ENCODE measurements at places on chromosomes 2 and 18.

- peak; percentile 68 for DNase-seq
Measured at GRCh38 chr2:165573534-165574461, 104.3 kb downstream of the CSRNP3 start.

GRCh38 chr2:104577143-104577542 lies 276.8 kb upstream of the POU3F3 start:
- DNase-seq = no peak

DNA sequence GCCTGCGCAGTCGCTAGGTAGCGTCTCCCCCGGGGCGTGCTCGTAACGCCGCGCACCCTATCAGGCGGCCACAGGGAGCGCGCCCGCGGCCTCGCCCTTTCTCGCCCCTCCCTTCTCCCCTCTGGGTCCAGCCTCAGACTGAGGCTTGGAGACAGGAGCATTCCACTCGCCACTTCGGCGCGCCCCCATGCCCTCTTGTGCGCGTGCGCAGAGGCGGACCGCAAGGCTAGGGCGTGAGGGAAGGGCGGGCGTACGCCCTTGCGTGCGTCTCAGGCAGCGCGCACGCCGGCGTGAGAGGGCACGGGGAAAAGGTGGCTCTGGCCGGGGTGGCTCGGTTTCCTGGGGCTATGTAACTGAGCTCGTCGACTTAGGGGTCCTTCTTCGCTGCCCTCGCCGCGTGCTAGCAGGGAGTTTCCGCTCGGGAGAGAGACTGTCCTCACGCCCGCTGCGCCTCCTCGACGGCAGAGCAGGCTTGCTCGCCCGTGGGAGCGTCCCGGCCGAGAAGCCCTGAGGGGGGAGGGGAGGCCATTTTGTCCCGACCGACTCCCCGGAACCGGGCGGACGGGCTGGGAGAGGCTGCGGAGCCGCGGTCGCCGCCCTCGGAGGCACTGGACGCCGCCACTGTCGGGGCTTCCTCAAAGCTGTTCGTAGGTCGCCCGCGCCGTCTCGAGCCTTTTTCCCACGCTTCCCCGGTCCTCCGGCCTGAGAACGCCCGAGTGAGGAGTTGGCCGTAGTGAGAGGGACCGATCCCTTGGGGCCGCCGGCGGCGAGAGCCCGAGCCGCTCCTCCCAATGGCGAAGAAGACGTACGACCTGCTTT lies at the start of gene RAB10:
RAB10 (plus strand) TSS at position 267 of the 819 bp plus-strand sequence; CDS start at position 792, 525 bp downstream.
- peak; percentile 99 for DNase-seq

- DNase-seq = no peak
Measured at GRCh38 chr2:172179045-172179701, 76.5 kb upstream of the DLX2 start.

GRCh38 chr2:141906678-141907077 lies 224.1 kb downstream of the LRP1B start:
- no peak for DNase-seq

DNA sequence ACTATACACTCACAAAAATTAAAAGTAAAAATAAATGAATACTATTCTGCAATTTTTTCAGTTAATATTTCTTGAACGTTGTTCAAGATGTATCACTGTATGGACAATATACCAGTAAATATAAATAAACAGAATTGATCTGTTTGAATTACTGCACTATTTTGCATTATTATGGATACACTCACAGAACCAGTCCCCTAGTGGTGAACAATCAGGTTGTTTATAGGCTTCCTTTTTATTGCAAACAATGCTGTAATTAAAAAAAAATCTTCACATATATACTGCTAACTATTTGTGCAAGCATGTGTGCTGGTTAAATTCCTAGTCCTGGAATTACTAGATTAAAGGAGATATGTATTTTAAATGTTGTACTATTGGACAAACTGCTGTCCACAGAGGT lies 306.0 kb downstream of the FBXO15 start:
- no peak for DNase-seq

- DNase-seq = no peak
Measured at GRCh38 chr2:29502460-29502911, 387.3 kb downstream of the CLIP4 start.

DNA sequence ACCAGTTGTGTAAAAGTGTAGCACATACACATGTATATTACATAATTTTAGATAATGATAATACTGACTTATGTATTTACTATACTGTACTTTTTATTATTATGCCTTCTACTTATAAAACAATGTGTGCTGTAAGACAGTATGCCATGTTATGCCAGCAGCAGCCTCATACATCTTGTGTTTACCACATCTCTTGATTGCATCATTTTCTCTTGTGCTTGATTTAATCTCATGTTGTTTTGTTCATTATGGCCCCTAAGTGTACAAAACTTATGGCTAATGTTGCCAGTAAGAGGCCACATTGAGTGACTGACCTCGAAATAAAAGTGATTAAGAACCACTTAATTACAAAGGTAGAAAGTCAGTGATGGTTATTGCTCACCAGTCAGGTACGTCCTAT lies 128.0 kb upstream of the SP5 start:
- no peak for DNase-seq

- no peak for DNase-seq
Measured at GRCh38 chr18:57003342-57003741, 143.5 kb upstream of the BOD1L2 start.

- no peak for DNase-seq
Measured at GRCh38 chr2:109633284-109633961, 19.3 kb downstream of the SOWAHC start.

DNA sequence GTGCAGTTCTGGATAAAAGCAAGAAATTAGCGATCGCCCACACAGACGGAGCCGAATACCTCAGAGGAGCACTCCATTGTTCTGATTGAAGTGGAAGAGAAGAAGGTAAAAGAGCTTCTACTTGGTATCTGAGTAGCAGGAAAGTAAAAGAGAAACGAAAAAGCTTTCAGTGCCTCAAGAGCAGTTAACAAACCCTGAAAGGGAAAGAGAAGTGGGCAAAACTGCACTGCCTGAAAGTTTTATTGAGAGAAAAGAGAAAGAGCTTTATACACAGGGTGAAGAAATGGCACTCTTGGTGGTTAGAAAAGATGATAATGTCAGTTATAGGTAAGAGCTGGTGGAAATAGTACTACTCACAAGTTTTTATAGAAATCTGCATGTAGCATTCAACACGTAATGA lies 192.8 kb downstream of the CDCA7 start:
- no peak for DNase-seq

- peak; percentile 62 for DNase-seq
Measured at GRCh38 chr2:201432621-201433393, 18.5 kb downstream of the TRAK2 start.

GRCh38 chr2:191231995-191232394 lies 13.2 kb upstream of the MYO1B start:
- DNase-seq = peak; percentile 83

DNA sequence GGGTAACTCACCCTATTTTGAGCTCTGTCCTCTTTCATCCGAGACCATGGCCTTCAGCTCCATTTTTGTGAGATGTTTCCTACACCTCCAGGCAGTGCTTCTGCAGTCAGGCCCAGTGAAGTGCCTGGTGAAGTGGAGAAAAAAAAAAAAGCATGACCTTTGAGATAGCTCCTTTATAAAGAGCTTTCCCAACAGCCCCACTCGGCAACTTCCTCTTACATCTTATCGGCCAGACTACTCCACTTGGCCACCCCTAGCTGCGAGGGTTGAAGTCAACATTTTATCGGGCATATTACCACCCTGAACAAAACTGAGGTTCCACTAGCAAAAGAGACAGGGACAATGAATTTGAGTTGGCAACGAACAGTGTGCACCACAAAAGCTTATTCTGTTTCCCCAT lies 124.8 kb upstream of the RNF152 start:
- DNase-seq = no peak

- no peak for DNase-seq
Measured at GRCh38 chr2:66781804-66782203, 346.9 kb downstream of the MEIS1 start.

DNA sequence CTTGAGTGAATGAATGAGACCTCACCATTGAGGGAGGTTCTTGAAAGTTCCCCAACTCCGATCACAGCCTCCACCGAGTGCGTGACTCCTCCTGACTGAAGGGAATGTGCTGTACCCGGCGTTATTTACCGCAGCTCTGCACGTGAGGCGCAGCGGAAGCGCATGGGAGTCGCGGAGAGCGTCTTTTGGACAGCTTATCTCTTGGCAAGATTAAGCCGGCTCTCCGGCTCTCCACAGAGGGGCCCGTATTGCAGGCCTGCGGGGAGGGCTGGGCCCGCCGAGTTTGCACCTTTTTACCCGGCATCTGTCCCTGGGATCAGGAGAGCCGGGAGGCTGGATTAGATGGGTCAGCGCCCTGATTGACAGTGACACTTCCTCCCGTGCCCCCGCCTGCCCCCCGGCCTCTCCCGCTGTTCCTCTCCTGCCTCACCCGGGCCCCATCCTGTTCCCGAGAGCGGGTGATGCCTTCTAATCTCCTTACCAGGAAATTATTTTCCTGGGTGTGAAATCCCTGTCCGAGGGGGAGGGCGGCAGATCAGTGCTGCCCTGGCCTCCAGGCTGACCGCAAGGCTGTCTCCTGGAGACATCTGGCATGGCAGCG lies 176.3 kb downstream of the INHBB start:
- peak; percentile 74 for DNase-seq

DNA sequence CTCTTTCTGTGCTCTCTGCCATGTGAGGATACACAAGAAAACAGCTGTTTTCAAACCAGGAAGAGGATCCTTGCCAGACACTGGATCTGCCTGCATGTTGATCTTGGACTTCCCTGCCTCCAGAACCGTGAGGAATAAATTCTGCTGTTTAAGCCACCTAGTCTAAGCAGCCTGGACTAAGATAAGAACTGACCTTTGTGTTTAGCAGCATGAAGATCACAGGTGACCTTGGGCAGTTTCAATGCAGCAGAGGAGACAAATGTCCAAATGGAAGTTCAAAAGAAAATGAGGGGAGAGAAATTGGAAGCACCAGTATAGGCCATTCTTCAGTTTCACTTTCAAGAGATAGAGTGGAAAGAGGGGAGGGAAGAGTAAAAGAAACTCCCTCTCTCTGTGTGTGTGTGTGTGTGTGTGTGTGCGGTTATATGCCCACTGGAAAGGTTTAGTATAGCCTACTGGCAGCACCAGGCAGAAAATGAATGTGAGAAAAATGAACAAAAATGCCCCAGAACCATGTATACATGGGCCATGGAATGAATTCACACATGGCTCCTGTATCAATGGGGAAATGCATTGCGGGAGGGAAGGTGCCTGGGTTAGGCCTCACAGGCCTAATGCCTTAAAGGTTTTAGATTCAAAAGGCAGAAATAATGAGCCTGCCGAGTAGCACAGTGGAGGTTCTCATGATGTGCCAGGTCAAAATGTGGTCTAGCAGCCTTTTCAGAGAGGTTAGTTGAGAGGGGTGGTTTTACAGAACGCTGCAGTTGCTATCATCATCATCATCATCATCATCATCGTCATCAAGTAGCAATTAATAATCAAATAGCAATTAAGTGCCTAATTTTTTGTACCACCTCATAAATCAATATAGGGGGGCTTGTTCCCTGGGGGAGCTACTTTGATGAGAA lies 1.1 kb upstream of the CERS6 start:
- no peak for DNase-seq

GRCh38 chr18:74328206-74328605 lies 12.6 kb downstream of the C18orf63 start:
- DNase-seq = no peak

GRCh38 chr18:34971313-34971712 lies 69.9 kb upstream of the MAPRE2 start:
- no peak for DNase-seq

GRCh38 chr2:131056204-131056931 lies 36.9 kb downstream of the FAM168B start:
- no peak for DNase-seq

DNA sequence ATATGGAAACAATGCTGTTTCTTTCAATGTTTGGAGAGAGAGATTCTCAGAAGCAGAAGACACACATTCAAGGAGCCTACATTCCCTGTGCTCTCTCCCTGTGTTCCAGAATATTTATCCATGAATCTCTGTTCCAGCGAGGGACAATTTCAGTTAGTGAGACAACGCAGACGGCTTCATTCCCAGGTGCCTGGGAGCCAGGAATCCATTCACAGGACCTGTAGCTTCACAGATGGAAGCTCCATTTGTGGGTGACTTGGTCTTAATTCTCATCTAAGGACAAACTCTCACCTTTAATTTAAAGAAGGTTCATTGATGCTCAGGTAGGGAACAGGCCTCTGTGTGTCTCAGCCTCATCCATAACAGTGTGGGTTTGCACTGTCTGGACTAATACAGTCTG lies 1156.6 kb downstream of the RPIA start:
- no peak for DNase-seq

DNA sequence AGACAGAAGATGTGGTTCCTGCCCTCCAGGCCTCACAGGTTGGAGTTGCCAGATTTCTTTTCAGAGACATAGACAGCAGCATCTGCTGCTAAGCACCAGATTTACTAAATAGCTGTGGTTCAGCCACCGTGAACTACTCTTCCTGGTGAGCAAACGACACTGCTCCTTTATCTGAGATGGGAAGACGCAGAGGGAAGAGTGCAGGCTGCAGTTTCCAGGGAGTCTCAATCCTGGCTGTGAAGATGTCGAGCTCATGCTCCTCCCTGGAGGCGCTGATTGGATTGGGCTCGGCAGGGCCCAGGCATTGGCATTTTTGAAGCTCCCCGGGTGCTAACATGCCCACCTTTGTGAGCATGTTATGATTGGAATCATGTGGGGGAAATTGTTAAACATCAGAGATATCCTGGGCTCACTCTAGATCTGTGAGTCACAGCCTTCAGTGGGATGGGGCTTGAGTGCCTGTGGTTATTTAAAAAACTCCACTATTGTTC lies 314.8 kb downstream of the TSN start:
- DNase-seq = no peak

DNA sequence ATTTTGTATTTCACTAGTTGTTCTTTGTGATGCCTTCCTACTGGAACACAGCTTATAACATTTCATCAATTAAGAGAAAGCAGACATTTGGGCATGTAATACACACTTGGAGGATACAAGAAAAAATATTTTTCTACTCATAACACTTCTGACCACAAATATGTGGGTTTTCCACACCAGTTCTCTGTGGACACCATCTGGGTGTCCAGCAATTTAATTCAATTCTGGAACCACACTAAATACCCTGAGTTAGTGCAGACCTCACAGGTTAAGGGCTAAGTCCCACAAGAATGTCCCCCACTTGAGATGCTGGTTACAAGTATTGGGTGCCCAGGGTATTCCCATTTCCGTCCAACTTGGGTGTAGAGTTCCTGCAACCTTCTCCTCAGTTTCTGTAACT lies 91.1 kb upstream of the SKOR2 start:
- no peak for DNase-seq

- no peak for DNase-seq
Measured at GRCh38 chr2:213034585-213034984, 116.8 kb downstream of the IKZF2 start.

DNA sequence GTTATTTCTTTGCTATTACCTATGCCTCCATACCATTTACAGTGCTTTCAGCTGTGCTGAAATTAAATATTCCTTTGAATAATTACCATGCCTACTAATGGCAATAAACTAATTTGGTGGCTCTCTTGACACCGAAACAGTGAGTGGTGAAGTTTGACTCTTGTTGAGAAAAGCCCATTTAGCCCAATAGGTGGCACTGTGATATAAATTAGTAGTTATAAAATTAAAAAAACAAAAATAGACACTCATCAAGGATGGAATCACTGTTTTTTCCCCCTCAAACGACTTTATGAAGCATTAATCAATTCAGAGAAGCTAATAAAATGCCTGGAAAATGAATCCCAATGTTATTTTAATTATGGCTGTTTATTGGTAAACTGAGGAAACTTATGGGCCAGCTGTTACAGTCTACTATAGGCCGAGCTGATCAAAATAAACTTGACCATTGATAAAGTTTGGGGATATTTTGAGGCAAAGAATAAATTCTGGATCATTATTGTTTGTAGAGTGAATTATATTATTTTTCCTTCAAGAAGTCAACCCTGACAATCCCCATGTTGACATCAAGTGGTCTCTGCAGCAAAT lies 339.6 kb downstream of the TRIB2 start:
- DNase-seq = peak; percentile 56

- DNase-seq = no peak
Measured at GRCh38 chr18:23765931-23766330, 76.7 kb downstream of the LAMA3 start.

Measured in lung (tissue), 17 donors.